Body of pancreas (tissue), 4 donors: ENCODE measurements at places on chromosomes 13 and 19. TPM values are rescaled to one million over a fixed set of nuclear protein-coding genes. Genes with fewer than 3 reads are reported as not detected.

The SACS gene
- total RNA-seq, result 8.6 TPM

The ADM5 gene
- total RNA-seq, result 1.6 TPM

The ACER1 gene
- not detected for total RNA-seq

- no peak overlapping the region for H3K4me3 ChIP-seq
- H3K27me3 ChIP-seq, result no peaks in the 10 kb centered on the region
- H3K4me1 ChIP-seq, result no peaks in the 10 kb centered on the region
- H3K27ac ChIP-seq, result no peak overlapping the region
- H3K36me3 ChIP-seq, result no peaks in the 10 kb centered on the region
Observed at GRCh38 chr19:371501-372168, 27.0 kb upstream of the MIER2 start.

DNA sequence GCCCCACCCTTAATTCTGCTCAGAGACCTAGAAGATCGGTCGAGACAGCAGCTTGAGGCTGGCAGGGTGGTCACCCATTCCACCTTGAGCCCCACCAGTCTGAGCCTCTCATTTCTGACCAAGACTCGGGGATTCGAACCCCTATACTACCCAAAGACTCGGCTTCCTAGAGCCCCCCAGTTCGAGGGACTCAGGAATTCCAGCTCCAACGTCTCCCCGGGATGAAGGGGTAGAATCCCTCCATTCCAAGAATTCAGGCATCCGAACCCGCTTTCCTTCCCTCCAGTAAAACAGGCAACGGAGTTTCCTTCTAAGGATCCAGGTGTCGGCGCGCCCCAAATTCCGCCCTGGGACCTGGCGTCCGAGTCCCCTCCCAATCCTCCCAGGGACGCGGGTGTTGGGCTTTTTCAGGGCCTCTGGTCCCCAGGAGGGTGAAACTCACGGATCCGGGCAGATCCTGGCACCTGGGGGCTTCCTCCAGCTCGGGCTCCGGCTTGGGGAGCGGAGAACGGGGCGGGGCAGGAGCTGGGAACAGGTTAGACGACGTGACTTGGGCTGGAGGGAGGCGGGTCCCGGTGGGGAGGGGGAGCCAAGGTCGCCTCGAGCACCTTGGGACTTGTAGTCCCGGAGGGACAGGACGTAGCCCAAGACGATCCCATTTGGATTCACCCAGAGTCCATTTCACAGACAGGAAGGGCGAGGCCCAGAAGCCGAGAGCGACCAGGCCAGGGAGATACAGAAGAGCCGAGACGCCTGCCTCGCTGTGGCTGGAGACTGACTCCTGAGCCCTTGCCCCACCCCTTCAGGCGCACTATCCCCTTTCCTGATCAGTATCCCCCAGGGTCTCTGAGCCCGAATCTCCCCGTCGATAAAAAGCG lies at the start of gene PPP1R13L:
Gene PPP1R13L (minus strand): TSS at position 513 of the 878 bp plus-strand sequence. CDS start 6,751 bp downstream, outside the sequence.
- H3K36me3 ChIP-seq, result no peaks in the 10 kb centered on the region
- peaks cover 45% of the 10 kb centered on the region for H3K4me1 ChIP-seq
- DNase-seq, result peak; percentile 96
- H3K27me3 ChIP-seq, result no peaks in the 10 kb centered on the region
- H3K27ac ChIP-seq, result peak within 1 kb of the TSS; percentile 89

DNA sequence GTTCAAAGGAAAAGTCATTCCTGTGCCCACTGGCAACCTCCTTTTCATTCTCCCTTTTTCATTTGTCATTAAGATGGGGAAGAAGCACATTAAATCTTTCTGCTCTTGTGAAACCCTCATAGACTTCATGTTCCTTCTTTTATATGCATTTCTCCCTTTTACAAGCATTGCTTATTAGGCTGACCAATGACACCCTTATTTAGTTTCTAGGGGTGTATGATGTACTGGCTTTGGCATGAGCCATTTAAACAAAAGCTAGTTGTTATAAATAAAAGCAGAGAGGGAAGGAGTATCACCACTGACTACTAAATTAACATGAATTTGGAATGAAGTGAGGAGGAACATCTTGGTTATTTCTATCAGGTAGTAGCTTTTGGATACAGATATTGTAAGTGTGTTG lies 68.2 kb upstream of the PCDH9 start:
- no peaks in the 10 kb centered on the region for H3K27me3 ChIP-seq
- H3K27ac ChIP-seq, result no peak overlapping the region
- no peaks in the 10 kb centered on the region for H3K36me3 ChIP-seq
- no peaks in the 10 kb centered on the region for H3K4me1 ChIP-seq
- no peak overlapping the region for H3K4me3 ChIP-seq
- no peak for DNase-seq

GRCh38 chr19:13339869-13340268 lies 166.4 kb downstream of the CACNA1A start:
- no peaks in the 10 kb centered on the region for H3K36me3 ChIP-seq
- H3K27me3 ChIP-seq, result no peaks in the 10 kb centered on the region
- DNase-seq, result no peak
- H3K4me3 ChIP-seq, result no peak overlapping the region

DNA sequence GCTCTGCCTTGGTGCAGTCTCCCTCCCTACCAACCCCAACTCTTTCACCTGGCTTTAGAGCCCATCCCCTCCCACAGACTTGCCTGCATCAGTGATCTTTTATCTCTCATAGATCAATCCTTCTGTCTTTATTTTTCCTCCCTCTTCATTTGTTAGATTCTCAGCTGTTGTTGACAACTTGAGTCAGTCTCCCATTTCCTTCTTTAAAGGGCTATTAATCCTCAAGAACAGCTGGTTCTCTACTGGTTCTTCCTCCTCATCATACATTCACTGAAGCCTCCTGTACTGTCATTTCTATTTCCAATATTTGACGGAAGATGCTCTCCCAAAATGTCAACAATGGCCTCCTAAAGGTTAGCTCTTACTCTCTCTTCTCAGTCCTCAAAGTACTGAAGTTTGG lies 408.2 kb downstream of the TBC1D4 start:
- DNase-seq, result no peak
- no peak overlapping the region for H3K4me3 ChIP-seq
- H3K27me3 ChIP-seq, result no peaks in the 10 kb centered on the region
- no peaks in the 10 kb centered on the region for H3K4me1 ChIP-seq

GRCh38 chr19:17090583-17090982 lies 15.0 kb downstream of the MYO9B start:
- no peaks in the 10 kb centered on the region for H3K4me1 ChIP-seq
- no peak overlapping the region for H3K4me3 ChIP-seq
- DNase-seq, result no peak
- no peaks in the 10 kb centered on the region for H3K27me3 ChIP-seq
- H3K27ac ChIP-seq, result peak overlapping the region; percentile 71
- no peaks in the 10 kb centered on the region for H3K36me3 ChIP-seq

DNA sequence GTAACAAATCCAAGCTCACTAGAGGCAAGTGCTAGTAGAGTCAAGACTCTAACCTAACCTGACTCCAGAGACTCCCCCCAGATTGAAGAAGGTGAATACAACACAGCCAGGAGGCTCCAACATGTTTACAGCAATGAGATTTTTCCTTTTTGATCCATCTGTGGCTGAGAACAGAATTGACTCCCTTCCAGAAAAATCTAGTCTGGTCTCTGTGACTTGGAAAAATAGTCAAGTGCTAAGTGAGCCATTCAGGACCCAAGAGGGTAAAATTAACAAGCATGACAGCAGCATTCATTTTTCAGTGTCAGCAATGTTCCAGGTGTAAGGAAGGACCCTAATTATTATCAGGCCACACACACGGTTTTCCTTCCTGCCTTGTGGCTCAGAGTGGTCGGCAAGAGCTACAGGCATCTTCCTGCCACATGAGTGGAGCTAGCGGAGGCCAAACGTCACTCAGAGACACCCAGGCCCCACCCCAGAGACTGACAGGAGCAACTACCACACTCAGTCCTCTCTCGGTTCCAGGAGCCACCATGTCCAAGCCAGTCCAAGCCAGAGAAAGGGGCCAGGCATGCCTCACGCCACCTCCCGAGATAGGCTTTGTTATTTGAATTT lies 395.1 kb downstream of the FOXO1 start:
- no peaks in the 10 kb centered on the region for H3K27me3 ChIP-seq
- H3K4me1 ChIP-seq, result peaks cover 20% of the 10 kb centered on the region
- H3K27ac ChIP-seq, result peak overlapping the region; percentile 49
- peak; percentile 13 for DNase-seq
